Osteocyte (in vitro differentiated cells): ENCODE measurements at places on chromosomes 7 and 10.

DNA sequence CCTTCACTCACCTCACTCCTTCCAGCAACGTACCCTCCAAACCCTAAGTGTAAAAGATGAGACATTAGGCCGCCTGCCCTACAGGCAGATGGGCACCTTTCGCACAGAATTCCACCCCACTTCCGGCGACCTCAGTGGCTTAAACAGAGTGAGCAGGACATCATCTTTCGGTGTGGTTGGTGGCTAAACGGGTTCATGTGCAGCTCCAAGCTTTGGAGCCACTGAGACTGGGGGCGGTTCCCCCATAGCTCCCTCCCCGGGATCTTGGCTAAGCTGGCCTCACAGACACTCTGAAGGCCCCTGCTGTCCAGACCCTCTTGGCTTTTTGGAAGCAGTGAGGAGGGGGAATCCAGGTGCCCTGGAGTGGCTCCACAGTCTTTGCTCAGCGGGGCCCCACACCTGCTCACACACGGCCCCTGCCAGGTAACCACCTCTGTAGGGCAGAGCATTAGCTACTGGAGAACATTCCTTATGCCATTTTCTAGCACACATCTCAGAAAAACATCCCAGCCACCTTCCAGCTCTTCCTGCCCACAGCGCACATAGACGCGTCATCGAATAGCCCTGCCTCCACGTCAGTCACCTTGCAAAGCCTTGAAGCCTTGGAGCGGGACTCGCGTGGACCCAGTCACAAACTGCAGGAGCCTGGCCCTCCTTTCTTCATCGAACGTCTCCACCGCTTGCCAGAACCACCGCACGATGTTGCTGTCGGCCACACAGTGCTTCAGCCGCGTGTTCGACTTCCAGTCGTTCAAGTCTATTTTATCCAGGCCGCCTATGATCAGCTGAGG, 108.8 kb downstream of the SMURF1 start:
- no peak for DNase-seq

GRCh38 chr10:86659721-86660453, 5.5 kb downstream of the OPN4 start:
- no peak for DNase-seq

GRCh38 chr10:6124666-6125065, 35.8 kb downstream of the RBM17 start:
- DNase-seq = no peak

DNA sequence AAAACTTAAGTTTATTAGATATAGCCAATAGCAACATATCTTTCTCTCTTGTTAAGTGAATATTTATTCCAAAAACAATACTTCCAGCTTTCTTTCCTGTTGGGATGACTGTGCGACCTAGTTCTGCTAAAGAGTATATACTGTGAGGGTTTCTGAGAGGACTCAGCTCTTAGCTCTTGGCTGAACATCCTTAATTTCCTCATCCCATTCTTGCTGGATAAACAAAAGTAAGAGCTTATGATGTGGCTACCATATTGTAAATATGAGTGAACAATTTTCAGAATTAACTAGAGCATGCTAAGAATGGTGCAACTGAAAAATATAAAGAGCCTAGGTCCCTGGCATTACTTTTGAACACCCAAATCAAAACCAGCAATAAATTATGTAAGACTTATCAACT, 279.5 kb upstream of the GNAI1 start:
- DNase-seq = no peak

GRCh38 chr7:143426479-143427142, 16.6 kb upstream of the TAS2R60 start:
- DNase-seq = no peak
